ENCODE measurements at places on chromosomes 1 and 21. TPM values are rescaled to one million over a fixed set of nuclear protein-coding genes. Genes with fewer than 3 reads are reported as not detected.
A peak's percentile ranks its signal among the peaks of the same experiment; 100 is the strongest.

DNA sequence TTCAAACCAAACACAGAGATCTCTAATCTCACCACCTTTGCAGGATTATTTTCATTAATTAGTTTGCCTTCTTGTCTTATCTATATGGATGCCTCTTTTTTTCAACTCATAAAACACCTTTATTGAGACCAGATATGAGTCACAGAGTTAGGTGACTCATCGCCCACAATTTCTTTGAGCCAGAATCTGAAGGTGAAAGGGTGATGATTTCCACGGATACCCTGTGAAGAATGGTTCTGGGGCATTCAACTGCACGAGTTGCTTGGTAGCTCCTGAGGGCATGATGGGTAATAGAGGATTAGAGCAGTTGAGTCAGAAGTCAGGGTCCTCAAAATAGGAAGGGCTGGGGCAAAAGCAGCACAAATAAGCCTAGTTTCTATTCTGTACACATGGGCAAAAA lies 128.2 kb downstream of the TBX19 start:
- DNase-seq = peak; percentile 83
- peak overlapping the region; percentile 81 for H3K27ac ChIP-seq
- peaks cover 6% of the 10 kb centered on the region for H3K36me3 ChIP-seq
- H3K4me3 ChIP-seq = no peak overlapping the region

- H3K4me3 ChIP-seq = no peak overlapping the region
- H3K36me3 ChIP-seq = no peaks in the 10 kb centered on the region
- no peaks in the 10 kb centered on the region for H3K27me3 ChIP-seq
- DNase-seq = no peak
- H3K27ac ChIP-seq = no peak overlapping the region
- H3K4me1 ChIP-seq = peaks cover 8% of the 10 kb centered on the region
Measured at GRCh38 chr1:155888481-155888880, 22.7 kb downstream of the RIT1 start.

DNA sequence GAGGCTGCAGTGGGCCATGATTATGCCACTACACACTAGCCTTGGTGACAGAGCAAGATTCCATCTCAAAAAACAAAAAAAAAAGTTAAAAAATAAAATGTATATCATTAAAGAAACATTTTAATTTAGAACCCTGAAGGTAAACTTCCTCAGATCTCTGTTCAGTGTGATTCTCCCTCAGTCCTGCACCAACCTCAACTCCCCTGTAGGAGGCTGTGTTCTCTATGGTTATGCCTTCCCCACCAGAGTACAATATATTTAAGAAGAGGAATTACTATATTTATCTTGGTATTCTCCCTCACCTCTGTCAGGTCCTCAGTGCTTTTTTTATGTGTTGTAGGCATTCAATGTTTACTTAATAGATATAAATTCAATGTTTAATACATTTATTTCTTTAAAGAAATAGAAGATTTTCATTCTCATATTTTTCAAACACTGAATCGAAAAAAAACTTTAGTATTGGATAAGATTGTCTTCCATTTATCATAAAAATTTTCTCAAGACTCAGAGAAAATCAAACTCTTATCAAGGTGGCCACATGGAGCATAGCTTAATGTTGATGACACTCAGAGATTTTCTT lies 4.8 kb upstream of the LRRC8B start:
- H3K27ac ChIP-seq = peak overlapping the region; percentile 13
- no peaks in the 10 kb centered on the region for H3K27me3 ChIP-seq
- H3K4me1 ChIP-seq = peaks cover 32% of the 10 kb centered on the region
- peaks cover 15% of the 10 kb centered on the region for H3K36me3 ChIP-seq
- H3K4me3 ChIP-seq = no peak overlapping the region

The AK4 gene
- 156 TPM for total RNA-seq

DNA sequence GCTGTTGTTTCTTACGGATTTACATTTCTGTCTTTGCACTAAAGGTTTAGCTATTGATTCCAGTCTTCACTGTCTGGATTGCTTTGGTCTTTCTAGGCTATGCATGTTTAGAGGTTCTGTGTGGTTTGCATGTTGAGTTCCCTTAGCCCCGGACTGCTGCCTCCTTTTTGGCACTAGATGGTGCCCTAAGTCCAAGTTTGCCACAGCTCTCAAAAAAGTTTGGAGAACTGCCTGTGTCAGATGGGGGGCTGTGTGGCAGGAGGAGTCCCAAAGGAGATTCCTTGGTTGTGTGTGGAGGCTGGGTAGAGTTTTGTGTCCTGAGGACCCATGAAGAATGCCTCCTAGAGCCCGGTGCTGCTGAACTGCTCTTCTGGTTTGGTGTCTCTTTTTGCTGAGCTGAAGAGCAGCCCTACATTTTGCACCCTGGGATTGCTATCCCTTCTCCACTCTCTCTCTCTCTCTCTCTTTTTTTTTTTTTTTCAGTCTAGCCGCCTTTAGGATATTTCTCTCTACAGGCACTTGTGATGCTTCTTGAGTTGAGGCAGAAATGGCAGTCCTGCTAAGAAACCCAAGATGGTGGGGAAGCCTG lies 74.4 kb downstream of the PTGS2 start:
- H3K27me3 ChIP-seq = peaks cover 23% of the 10 kb centered on the region
- DNase-seq = peak; percentile 46
- no peak overlapping the region for H3K4me3 ChIP-seq

All from activated CD8-positive, alpha-beta T cell treated with anti-CD3 and anti-CD28 coated beads for 36 hours (primary cell).